ENCODE measurements at places on chromosomes 7 and 10.

DNA sequence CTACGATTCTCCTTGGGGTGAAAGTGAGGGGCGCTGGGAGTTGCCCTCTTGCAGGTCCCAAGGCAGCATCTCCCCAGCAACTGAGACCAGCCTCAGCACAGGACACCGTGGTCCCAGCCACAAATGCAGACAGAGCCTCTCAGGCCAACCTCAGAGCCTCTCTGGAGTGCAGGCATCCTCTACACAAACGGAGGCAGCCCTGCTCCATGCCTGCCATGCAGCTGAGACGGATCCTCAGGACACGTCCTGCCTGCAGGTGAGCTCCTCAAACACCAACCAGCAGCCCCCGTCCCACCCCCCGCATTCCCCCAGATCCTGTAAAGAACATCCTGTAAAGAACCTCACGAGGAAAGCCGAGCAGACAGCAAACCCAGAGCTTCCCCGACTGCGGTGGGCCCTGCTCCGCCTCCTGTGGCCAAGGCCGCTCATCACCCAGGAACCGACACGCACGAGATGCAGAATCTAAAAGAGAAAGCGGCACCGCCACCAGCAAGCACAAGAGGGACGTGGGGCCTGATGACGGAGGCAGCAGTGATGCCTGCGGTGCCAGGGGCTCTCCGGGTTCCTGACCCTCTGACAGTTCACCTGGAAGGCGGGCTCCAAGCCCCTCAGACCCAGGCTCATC, 186.9 kb downstream of the PTPRN2 start:
- no peak for DNase-seq

DNA sequence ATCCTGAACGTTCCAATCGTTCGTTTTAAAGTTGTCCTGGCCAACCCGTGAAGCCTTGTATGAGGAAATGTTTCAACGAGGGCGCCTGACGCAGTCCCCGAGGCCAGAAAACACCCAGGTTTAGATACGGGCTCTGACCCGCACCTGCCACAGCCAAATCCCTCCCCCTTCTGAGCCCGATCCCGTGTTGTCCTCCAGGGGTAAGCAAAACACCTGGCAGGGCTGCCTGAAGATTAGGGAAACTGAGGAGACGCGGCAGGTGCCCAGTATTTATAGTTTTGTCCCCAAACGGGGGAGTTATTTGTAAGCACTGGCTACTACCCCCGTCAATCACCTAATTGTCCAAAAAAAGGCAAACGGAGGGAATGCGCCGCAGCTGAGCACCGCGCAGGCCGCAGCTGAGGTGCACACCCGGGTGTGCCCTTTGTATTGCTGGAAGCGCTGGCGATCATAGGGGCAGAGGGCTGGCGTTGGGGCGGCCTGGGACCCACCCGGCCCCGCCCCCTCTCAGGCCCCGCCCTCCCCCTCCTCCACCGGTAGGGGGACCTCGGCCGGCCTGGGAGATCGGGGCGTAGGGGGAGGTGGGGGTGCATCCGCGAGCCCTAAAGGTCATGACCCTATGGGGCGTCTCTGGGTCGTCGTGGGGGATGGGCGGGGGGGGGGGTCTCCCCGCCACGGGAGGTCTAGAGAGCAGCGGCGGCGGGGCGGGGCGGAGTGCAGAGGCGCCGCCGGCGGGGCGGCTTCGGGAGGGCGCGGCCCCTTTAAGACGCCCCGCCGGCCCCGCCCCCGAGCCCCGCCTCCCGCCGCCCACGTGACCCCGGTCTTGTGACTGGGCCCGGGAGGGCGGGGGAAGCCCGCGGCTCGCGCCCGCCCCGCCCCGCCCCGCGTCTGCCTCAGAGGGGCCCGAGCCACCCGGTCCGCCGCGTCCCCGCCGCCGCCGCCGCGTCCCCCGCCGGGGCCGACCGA, at the start of gene BRI3:
TSS of gene BRI3 (plus strand) at position 896 of the 966 bp plus-strand sequence. CDS start 110 bp downstream, outside the sequence.
- DNase-seq, result peak; percentile 88

DNA sequence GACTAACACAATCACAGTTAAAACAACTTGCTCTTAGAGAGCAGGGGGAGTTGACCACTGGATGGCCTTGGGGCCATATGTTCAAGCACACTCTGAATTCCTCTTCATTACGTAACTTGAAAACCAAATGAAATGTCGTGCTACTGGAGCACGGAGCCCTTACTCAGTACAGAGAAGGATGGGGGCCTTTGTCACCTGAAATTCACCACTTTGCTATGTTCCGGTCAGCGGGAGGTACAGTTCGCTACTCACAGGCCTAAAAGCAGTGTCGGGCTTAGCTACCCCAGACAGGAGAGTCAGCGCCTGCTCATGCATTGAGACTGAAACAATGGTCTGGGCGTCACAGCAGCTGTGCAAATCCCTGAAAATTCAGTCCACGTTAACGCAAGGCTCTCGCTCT, 39.6 kb downstream of the GLI3 start:
- DNase-seq, result no peak

- no peak for DNase-seq
Observed at GRCh38 chr7:102393467-102393866, 2.7 kb upstream of the PRKRIP1 start.

DNA sequence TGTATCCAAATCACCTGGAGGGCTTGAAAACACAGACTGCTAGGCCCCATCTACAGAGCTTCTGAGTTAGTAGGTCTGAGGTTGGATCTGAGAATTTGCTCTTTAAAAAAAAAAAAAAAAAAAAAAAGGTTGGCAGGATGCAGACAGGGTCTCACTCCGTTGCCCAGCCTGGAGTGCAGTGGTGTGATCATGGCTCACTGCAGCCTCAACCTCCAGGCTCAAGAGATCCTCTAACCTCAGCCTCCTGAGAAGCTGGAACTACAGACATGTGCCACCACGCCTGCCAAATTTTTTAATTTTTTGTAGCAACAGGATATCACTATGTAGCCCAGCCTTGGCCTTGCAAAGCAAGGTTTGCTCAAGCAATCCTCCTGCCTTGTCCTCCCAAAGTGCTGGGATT, 8.0 kb downstream of the GDI2 start:
- no peak for DNase-seq

- no peak for DNase-seq
Observed at GRCh38 chr7:39430441-39430840, 135.8 kb upstream of the YAE1 start.

GRCh38 chr10:3652886-3653285, 132.1 kb downstream of the KLF6 start:
- no peak for DNase-seq

DNA sequence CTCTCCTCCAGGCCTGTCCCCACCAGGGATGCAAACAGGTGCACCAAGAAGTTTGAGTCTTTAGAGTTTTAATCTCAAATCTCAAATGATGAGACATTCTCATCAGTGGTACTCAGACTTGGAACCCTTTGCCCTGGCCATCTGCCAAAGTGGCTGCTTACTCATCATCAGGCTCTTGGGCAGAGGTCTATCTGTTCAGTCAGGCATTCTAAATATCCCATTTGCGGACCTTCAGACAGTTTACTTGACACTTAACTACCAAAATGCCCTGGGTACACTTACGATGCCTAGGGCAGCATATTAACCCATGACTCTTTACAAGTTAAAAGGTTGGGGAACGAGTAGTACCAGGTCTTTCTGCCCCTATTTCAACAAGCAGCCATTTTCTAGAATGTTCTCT, 61.2 kb upstream of the YAE1 start:
- DNase-seq, result no peak

DNA sequence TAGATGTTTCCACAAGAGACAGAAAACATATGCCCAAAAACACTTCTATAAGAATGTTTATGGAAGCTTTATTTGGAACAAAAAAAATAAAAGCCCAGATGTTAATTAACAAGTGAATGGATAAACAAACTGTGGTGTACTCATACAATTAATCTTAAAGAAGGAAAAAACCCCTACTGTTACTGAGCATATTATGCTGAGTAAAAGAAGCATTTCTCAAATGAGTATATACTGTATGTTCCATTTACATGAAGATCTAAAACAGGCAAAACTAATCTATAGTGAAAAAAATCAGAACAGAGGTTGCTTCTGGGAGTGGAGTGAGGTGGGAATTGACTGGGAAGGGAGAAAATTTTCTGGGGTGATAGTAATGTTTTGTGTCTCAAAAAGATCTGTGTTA, 15.5 kb upstream of the ANK3 start:
- DNase-seq, result no peak

- no peak for DNase-seq
Observed at GRCh38 chr10:100995181-100995580, 4.4 kb upstream of the LZTS2 start.

GRCh38 chr10:100267239-100268104, at the start of gene CWF19L1:
CWF19L1 (minus strand) TSS chr10:100267638; CDS start chr10:100267593, 45 bp downstream.
- DNase-seq, result peak; percentile 50

DNA sequence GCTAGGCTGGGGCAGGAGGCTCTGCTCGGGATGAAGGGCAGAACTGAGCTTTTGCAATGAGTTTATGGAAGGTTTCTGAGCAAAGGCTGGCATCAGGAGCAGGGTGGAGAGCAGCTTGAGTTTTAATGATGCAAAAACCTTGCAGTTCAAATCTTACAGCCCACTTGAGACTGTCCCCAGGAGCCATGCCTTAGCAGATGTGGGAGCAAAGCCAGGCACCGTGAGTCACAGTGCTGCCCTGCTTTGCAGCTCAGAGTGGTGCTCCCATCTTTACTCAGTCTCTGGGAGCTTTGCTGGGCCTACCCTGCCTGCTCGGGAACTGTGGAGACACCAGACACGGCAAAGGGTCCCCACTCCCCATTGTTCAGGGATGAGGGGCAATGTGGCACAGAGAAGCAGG, 122.4 kb upstream of the NPS start:
- no peak for DNase-seq

- DNase-seq, result no peak
Observed at GRCh38 chr10:128885573-128886555, 581.2 kb upstream of the MGMT start.

- no peak for DNase-seq
Observed at GRCh38 chr7:150993511-150993910, 2.7 kb downstream of the NOS3 start.

DNA sequence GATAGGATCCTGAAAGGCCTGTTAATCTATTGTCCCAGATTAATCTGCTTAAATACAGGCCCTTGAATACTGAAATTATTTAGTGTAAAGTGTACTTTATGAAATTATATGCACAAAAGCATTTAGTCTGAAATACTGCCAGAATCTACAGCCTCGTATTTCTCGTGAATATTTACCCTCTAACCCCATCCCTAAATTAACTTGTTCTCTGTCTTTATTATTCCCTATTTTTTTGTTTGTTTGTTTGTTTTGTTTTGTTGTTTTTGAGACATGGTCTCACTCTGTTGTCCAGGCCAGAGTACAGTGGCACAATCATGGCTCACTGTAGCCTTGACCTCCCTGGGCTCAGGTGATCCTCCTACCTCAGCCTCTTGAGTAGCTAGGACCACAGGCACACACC, 2.7 kb upstream of the CPED1 start:
- DNase-seq, result no peak

DNA sequence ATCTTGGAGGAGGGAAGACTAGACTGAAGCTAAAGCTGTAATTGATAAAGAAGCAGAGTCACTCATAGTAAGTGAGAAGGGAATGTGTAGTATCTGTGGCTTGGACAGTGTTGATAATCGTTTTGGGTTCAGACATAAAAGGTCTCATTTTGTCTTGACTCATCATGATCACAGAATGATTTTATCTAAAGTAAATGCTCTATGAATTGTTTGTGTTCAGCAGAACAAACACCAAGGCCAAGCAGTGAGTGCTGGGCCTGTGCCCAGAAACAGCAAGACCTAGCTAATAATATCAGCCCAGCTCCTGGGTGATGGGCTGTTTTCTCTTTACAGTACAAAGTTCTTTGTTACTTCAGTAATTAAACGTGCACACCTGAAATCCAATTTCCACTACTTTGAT, 26.7 kb upstream of the CD36 start:
- no peak for DNase-seq

DNA sequence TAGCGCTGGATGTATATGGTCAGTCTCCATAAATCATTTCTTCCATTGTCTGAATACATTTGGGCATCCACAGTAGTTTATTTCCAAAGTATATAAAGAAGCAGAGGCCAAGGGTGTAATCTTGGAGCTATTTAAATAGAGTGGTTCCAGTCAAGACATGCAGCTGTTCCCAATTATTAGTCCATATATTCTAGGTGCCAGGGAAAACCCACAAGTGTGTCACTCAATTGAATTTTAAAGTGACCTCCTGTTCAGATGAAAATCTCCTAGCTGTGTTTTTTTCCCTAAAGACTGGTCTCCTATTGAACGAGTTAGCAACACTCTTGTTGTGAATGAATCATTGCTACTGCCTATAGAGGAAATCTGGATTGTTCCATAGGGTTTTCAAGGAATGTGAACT, 260.2 kb upstream of the BMPER start:
- no peak for DNase-seq

DNA sequence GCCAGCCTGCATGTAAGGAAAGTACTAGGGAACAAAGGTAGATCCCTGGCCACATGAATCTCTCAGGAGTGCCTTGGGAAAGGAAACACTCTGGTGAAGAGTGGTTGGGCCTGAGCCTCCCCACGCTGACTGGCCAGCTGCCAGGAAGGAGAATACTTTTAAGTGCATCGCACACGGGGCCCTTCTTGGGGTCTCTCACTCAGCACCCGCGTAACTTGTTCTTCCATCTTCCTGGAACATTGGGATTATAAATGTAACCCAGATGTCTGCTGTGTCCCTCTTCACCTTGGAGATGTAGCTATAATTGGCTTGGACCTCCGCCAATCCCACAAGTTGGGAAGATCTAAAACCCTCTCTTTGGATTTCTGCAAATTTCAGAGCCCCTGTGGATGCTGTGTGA, 4.4 kb upstream of the GLI3 start:
- no peak for DNase-seq

DNA sequence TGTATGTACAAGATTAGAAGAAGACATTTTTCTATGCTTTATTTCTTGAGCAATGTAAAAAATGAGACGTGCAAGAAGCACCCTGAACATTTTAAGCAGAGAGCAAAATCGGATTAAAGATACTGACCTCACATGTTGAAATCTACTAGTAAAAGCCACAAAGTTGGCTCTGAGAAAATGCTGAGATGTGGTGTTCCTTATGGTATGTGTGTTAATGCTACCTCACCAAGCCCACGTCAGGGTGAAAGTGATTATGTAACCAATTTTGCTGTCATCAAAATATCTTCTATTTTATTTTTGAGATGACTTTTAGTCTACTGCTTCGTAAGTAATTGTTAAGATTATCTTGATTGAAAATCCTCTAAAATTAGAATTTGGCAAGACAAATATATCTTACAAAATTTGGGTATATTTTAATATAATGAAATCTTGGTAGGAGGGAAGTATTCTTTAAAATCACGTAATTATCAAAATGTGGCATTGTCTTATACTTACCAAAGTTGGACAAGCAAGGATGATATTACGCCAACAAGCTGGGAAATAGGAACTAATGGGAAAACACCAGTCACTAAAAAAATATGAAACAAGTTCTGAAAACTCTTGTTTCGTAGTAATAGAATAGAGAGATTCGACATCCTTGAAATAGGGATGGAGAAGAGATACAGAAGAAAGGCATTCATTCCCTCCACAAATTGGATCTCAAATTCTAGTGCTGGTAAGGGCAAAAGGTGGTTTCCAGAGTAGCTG, 5.8 kb downstream of the ADO start:
- DNase-seq, result no peak

- DNase-seq, result no peak
Observed at GRCh38 chr10:69316313-69317059, 38.2 kb downstream of the HK1 start.

Data from activated T-helper 1 cell treated with Interleukin-2 at 50 U/mL for 16 hours (primary cell).